Inflammatory macrophage treated with lipopolysaccharide for 4 hours (primary cell): ENCODE measurements at places on chromosomes 2 and 18.

DNA sequence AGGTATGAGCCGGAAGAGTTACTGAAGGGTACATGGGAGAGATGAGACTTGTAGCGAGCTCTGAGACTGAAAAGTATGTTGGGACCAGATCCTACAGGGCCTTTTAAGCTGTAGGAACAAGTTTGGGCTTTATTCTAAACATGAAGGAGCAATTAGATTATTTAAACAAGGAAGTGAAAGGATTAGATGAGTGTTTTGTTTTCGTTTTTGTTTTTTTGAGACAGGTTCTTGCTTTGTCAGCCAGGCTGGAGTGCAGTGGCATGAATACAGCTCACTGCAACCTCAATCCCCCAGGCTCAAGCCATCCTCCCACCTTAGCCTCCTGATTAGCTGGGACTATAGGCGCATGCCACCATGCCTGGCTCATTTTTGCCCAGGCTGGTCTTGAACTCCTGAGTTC is 110.7 kb downstream of the C1D start:
- no peak for DNase-seq

GRCh38 chr2:38740851-38741731 is 10.1 kb downstream of the SRSF7 start:
- DNase-seq = peak; percentile 70

DNA sequence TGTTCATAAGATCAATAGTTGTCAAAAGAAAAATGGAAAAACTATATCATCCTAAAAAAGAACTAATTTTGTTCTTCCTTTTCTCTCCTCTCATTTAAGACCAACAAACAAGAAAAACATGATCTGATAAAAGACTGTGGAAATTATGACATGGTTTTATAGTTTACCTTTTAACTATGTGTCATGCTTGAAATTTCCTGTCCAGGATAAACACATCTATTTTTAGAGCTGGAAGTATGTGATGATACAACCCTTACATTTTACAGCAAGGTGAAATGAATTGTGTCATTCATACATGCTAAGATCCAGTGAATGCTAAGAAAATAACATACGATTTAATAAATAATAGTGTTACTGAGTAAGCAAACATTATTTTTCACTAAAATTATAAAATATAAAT is 89.9 kb downstream of the GULP1 start:
- no peak for DNase-seq

DNA sequence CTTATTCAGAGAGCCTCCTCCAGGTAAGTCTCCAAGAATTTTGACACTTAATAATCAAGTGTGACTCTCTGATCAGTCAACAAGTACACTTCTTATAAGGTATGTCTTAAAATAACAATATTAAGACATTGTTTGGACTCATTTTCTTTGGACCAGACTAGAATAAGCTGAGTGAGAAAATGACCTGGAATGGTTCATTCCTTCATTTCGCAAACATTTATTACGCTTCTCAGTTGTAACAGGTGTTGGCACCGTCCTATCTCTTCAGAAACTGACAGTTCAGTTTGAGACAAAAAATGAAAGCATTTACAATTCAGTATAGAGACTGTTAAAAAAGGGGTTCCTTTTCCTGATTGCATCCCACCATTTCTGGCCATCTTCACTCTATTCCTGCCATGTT is 46.6 kb downstream of the TSPYL6 start:
- DNase-seq = no peak

DNA sequence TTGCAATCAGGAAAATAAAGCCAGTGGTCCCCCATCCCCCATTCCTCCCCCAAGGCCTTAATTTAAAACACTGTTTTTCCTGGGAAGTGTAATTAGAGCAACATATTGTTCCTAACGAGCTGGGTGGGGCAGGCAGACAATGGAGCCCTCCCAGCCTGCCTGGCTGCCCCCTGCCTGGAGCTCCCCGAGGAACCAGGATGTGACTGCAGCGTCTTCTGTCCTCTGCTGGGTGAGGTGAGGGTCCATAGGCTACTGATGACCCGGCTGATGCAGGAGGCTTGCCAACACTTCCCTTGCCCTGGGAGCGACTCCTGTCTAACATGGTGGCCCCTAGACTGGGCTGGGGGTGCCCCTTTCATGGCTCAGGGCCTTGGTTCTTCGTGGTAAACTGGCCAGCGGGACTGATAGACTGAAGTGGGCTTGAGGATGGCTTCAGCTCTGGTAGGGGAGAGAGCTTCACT is 152.4 kb downstream of the DYSF start:
- DNase-seq = no peak

DNA sequence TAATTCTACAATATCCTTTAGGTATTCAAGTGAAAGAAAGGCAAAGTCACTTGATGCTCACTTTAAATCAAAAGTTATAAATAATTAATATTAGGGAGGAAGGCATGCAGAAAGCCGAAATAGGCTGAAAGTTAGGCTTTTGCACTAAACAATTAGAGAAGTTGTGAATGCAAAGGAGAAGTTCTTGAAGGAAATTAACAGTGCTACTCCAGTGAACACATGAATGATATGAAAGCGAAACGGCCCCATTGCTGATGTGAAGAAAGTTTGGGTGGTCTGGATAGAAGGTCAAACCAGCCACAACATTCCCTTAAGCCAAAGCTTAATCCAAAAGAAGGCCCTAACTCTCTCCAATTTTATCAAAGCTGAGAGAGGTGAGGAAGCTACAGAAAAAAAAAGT is 103.1 kb upstream of the CXCR4 start:
- peak; percentile 61 for DNase-seq

DNA sequence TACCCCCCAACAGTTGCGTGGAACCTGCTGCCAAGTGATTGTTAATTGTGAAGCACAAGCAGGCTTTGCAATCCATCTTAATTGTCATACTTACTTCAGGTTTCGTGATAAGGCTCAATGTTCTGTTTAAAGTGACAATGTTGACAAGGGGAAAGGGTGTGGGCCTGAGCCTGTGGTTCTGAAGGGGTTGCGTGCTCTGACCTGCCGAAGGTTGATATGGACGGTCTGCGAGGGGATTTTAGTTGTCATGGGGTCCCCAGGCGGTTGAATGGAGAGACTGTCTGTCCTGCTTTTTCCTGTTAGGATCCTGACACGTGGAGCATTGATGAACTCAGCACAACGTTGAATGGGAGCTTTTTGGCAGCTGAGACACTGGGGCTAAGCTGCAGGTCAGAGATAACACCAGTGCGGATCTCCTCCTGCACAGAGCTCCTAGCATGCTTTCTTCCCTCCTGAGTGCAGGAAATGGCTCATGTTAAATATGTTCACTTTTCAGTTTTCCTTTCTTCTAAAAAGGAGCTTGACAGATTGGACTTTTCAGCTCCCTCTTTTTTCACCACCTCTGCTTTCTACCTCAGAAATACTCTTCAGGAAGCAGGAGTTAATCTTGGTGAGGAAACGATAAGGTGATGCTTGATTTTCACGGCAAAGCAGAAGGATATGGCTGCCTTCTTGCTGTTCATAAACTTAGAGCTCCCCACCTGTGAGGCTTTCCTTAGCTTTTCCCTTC is 62.9 kb upstream of the ZEB2 start:
- no peak for DNase-seq

DNA sequence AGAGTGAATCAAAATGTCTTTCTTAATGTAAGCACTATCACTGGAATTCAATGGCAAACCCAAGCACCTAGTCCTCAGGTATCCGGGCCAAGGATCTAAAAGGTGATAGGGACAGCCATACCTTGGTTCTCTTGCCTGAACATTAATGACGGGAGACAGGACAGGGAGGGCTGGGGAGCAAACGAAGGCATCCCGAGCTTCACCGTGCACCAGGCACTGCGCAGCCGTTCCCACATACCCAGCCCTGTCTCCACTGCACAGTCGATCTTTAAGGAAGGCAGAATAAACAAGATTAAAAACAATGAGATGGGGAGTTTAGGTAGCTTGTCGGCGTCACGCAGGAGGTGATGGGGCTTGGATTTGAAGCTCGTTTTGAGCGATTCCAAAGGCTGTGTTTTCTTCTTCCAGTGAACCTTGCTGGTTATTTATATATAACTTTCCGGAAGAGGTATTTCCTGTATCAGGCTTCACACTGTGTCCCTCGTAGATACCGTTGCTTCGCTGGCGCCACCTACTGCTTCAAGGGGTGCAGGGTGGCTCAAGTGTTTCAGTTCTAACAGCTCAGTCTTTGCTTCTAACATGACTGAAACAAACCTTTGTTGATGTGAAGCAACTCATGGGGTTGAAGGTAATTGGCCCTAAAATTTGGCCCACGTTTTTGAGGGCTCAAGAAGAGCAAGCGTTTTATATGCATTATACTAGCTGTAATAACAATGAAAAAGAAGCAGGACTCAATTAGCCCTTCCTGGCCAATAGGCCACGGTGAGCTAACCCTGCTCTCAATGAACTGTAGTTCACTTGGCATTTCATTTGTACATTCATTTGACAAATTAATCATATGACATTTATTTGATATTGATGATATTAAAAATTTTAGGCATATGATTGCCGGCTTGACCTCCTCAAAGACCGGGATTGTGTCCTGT is 77.4 kb downstream of the DCDC2C start:
- peak; percentile 39 for DNase-seq

DNA sequence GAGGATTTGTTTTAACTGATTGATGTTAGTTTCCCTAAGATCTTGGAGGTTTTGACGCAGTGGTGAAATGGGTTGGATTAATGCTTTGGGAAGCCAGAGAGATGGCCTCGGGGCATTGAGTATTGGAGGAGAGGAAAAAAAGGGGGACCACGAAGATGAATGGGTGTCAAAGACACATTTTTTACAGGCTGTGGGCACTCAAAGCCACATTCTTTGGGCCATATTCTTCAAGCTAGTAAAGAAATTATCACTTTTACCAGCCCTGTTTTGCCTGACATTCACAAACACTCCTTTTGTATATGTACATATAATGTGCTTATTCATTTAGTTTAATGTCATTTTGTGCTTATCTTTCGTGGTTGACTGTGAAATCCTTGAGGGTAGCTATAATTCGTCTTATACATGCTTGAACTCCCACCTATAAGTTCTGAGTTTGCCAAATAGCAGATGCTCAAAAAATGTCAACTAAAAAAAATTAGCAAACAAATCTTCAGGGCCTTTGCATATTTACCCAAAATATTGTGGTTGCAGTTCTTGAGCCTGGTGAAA is 146.3 kb downstream of the ARL6IP6 start:
- DNase-seq = no peak

DNA sequence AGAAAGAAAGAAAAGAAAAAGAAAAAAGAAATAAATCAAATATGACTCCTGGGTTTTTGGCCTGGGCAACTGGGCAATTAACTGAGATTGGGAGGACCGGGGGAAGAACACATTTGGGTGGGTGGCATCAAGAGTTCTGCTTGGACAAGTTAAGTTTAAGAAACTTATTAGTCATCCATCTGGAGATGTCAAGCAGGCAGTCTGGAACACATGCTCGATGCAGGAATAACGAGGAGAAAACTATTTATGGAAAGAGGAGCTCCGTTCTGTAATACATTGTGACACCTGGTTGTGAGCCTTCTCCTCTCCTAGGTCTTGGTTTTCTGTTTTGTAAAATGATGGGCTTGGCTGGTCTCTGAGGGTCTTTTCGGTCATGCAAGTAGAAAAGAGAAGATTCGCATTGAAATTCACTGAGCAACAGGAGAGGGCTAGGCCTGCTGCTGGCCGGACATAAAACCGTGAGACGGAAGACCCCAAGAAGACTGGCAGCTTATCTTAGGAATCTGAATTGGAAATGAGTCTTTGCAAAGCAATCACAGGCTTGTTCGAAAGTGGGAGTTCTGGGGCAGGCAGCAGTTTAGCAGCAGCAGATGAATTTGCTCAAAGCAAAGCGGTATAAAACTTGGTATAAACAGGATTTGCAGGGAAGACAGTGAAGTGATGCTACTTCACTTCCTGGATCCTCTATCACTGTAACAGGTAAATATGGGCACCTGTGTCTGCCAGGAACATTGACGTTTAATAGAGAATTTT is 51.4 kb downstream of the E2F6 start:
- no peak for DNase-seq

- peak; percentile 48 for DNase-seq
Measured at GRCh38 chr2:113848758-113849415, 41.0 kb upstream of the ACTR3 start.

DNA sequence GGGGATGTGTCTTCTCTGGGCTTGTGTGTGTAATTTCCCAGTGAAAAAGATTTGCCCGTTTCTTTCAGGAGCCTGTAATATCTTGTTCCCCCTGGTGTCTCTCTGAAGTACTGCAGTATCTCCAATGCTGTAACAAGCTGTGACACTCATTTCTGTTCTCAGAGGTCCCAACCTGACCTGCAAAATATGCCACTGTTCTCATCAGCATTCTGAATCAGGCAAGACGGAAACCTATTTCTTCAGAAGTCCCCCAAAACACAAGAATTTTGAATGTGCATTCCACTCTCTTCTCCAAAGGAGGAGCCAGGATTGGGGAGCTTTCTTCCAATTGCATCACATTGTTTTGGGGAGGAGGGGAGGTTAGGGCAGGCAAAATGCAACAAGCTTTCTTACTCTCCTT is 77.0 kb upstream of the CNGA3 start:
- peak; percentile 72 for DNase-seq

DNA sequence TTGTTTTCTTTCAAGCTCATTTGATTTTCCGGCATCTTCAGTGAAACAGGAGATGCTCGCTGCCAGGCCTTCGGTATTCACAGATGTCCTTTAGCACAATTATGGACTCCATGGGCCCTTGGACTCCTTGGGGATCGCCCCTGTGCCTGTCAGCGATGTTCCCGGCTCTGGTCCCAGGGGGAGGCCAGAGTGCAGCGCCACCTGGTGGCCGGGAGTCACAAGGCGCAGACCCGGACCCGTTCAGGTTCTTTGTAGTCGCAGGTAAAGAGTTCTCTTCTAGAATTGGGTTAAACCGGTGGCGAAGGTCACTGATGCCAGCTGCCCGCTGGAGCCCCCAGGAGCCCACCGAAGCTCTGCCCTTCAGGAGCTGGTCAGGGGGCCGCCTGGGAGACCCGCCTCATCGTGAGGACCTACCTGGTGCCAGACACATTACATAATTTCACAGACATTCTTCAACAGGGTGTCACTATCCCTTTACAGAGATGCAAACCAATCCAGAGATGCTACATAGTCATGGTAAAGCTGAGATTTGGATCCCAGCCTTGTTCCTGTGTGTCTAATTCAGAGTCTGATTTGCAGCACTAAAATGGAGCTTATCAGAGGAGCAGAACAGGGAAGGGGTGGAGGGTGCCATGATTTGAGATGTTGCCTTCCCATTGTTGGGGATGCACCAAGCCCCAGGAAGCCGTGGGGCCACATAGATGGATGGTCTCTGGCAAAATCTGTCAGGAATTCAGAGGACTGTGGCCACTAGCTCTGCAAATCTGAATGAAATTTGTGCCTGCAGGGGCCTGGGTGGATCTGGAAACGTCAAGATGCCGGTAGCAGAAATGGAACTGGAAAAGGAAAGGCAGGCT is 6.0 kb upstream of the INPP5D start:
- peak; percentile 44 for DNase-seq

DNA sequence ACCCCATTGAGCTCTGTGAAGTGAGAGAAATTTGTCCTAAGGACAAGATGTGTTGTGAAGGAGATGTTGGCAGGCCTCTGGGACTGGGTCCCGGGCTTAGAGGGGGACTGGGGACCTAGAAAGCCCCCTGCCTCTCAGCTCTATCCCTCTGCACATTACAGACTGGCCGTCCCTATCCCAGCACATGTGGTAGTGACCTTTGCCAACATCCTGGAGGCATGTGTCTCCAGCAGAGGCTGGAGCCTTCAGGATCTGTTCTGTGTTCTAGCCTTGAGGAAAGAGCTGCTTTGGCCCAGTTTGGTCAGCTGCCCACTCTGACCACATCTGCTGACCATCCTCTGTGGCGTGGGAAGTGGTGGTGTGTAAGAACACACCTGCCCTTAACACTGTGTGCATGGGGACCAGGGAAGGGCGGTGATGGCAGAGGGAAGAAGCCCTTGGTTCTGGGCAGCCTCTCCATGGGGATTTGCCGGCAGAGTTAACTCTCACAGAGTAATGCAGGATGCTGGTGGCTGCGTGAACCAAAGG is 33.4 kb downstream of the NCK2 start:
- no peak for DNase-seq

- DNase-seq = peak; percentile 3
Measured at GRCh38 chr2:32756074-32756727, 128.4 kb downstream of the TTC27 start.
